Spleen (tissue), 13 donors: ENCODE measurements at places on chromosomes 12 and 14. TPM values are rescaled to one million over a fixed set of nuclear protein-coding genes. Genes with fewer than 3 reads are reported as not detected.
A peak's percentile ranks its signal among the peaks of the same experiment; 100 is the strongest.

DIABLO gene
- total RNA-seq = 40.0 TPM

DNA sequence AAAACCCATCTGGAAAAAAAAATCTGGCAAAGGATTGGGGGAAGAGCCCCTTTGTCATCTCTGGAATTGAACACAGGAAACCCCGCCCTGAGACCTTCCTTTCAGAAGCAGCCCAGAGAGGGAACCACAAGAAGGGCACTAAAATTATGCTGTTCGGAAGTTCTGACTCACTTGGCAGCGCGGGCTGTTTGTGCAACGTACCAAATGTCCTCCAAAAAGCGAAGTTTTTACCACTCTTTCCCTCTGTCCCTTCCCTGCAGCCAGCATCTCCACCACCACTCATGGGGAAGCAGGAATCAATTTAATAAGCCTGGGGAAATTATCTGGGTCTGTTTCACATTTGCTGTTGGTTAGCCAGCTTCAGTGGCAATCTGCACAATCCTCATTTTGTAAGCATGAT, 3.2 kb upstream of the SYNE3 start:
- DNase-seq = peak; percentile 87

GLIPR1L1 gene
- not detected for total RNA-seq

GPHN gene
- 18.2 TPM for total RNA-seq

DNA sequence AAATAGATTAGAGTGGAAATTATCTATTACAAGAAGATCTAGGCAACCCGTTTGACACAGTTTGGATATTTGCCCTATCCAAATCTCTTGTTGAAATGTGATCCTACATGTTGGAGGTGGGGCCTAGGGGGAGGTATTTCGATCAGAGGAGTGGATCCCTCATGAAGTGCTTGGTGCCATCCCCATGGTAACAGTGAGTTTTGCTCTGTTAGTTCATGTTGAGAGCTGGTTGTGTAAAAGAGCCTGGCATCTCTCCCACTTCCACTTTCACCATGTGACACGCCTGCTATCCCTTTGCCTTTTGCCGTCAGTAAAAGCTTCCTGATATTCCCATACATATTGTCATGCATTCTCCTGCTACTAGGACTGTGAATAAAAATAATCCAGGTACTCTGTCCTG, 66.4 kb upstream of the FLRT2 start:
- no peak for DNase-seq
